H9 (cell line): ENCODE measurements at places on chromosomes 7 and 10. TPM values are rescaled to one million over a fixed set of nuclear protein-coding genes. Genes with fewer than 3 reads are reported as not detected.
A peak's percentile ranks its signal among the peaks of the same experiment; 100 is the strongest.

DNA sequence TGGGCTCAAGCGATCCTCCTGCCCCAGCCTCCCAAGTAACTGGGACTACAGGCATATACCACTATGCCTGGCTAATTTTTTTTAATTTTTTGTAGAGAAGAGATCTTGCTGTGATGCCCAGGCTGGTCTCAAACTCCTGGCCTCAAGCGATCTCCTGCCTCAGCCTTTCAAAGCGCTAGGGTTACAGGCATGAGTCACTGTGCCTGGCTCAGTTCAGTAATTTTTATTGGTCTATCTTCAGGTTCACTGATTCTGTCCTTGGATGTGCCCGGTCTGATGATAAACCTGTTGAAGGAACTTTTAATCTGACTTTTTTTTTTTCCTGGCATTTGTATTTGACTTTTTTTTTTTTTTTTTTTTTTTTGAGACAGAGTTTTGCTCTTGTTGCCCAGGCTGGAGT, 40.1 kb upstream of the STRIP2 start:
- no peaks in the 10 kb centered on the region for H3K27me3 ChIP-seq
- no peaks in the 10 kb centered on the region; the same call in 1 of the 2 replicates for H3K4me1 ChIP-seq
- no peak overlapping the region for H3K4me3 ChIP-seq
- no peak overlapping the region for H3K27ac ChIP-seq

GRCh38 chr7:116577320-116577871, 52.6 kb downstream of the CAV1 start:
- H3K4me1 ChIP-seq: no peaks in the 10 kb centered on the region
- no peaks in the 10 kb centered on the region for H3K27me3 ChIP-seq
- no peak overlapping the region for H3K27ac ChIP-seq
- H3K4me3 ChIP-seq: no peak overlapping the region

DNA sequence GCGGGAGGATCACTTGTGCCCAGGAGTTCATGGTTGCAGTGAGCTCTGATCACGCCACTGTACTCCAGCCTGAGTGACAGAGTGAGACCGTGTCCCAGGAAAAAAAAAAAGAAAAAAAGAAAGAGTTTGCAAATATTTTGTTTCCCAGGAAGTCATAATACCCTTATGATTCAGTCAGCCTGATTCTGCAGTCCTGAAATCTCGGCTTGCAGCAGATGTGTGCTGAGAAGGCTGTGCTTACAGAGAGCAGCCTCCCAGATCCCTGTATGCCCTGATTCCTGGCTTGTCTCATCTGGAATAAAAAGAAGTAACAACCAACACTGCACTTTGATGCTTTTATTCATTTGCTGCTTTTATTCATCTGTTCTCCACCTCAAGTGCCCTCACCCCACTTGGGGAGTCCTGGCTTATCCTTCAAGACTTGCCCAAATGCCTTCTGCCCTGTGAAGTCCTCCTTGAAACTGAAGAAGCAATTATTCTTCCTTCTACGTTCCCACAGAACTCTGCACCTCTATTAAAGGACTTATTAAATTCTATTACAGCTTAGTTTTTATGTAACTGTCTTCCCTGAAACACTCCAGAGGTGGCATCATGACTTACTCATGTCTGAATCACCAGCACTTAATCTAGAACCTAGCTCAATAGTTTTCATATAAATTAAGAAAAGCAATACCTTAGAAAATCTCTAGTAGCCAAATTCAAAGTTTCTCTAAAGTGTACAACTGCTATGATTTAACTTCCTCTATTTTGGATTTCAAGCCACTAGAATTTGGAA, 27.7 kb upstream of the BPGM start:
- H3K4me1 ChIP-seq: no peaks in the 10 kb centered on the region
- H3K36me3 ChIP-seq: no peaks in the 10 kb centered on the region
- no peaks in the 10 kb centered on the region for H3K27me3 ChIP-seq
- no peak overlapping the region for H3K4me3 ChIP-seq

GRCh38 chr10:44184633-44185314, 200.1 kb downstream of the CXCL12 start:
- no peaks in the 10 kb centered on the region for H3K36me3 ChIP-seq
- H3K27me3 ChIP-seq: no peaks in the 10 kb centered on the region
- H3K27ac ChIP-seq: no peak overlapping the region
- no peak overlapping the region for H3K4me3 ChIP-seq
- no peak for DNase-seq

DNA sequence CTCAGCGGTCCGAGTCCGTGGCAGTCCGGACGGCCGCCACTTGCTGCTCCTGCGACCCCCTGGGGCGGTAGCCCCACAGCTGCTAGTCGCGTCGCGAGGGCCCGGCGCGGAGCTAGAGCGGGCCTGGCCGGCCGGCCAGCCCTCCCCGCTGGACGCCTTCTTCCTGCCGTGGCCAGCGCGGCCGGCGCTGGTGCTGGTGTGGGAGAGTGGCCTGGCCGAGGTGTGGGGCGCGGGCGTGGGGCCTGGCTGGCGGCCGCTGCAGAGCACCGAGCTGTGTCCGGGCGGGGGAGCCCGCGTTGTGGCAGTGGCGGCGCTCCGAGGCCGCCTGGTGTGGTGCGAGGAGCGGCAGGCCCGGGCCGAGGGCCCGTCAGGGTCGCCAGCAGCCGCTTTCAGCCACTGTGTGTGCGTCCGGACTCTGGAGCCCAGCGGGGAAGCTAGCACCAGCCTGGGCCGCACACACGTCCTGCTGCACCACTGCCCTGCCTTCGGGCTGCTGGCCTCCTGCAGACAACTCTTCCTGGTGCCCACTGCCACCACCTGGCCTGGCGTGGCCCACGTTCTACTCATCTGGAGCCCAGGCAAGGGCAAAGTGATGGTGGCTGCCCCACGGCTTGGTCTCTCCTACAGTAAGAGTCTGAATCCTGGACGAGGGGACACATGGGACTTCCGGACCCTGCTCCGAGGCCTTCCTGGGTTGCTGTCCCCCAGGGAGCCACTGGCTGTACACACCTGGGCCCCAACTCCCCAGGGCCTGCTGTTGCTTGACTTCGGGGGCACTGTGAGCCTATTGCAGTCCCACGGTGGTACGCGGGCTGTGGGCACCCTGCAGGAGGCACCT, 631 bp downstream of the HPS6 start:
- no peaks in the 10 kb centered on the region for H3K4me1 ChIP-seq
- no peak overlapping the region for H3K27ac ChIP-seq
- H3K4me3 ChIP-seq: peak overlapping the region; percentile 86
- peak; percentile 59 for DNase-seq
- no peaks in the 10 kb centered on the region for H3K36me3 ChIP-seq

DNA sequence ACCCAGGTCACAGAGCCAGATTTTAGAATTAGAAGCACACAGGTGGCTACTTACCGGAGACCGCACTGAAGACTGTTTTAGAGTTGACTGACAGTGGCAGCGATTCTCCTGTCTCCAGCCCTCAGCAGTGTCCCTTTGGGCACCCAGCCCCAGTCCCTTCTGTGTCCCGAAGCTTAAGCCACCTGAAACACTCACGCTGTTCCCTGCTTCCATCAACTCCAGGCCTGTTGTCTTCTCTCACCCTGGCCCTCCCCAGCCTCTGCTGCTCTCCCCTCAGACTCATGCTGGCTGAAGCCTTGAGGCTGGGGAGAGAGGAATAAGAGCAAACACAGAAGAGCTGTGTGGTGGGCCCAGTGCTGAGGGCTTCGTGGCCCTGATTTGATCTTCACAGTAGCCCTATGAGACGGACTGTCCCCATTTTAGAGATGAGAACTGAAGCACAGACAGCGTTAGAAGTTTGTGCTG, 10.6 kb downstream of the SAP25 start:
- H3K27ac ChIP-seq: no peak overlapping the region
- H3K4me3 ChIP-seq: no peak overlapping the region
- peaks cover 7% of the 10 kb centered on the region for H3K36me3 ChIP-seq
- no peaks in the 10 kb centered on the region for H3K27me3 ChIP-seq

The SUGCT gene
- 2.7 and 5.4 TPM in 2 replicates for total RNA-seq

The PDE1C gene
- total RNA-seq: 0.17 and 0.31 TPM in 2 replicates

The PLPP4 gene
- not detected in 2 replicates for total RNA-seq

The R3HCC1L gene
- total RNA-seq: 15.5 and 18.5 TPM in 2 replicates
